ENCODE measurements at places on chromosomes 11 and 22.

- no peak for DNase-seq
Observed at GRCh38 chr11:36349351-36350136, 53.5 kb downstream of the PRR5L start.

GRCh38 chr11:30360741-30361140 is 37.8 kb downstream of the ARL14EP start:
- no peak for DNase-seq

DNA sequence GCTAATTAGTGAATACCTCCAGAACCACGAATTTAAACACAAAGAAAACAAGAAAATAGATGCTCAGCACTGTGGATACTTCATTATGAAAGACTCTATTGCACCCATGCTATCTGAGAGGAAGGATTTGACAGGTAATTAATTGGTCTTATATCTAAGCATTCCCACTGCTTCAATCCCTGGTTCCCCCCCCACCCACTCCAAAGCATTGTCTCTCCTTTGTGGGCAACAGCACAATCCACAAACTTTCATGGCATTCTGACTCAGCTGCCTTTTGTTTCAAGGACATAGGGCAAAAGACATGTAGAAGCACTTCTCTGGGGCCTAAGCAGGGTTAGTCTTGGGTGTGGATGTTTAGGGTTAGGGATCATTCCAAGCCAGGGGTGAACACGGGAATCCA is 551.4 kb downstream of the BUD13 start:
- no peak for DNase-seq

GRCh38 chr11:86483940-86484794 is 109.5 kb downstream of the CCDC81 start:
- peak; percentile 31 for DNase-seq

GRCh38 chr22:43409046-43409445 is 2.8 kb upstream of the MPPED1 start:
- DNase-seq: no peak

DNA sequence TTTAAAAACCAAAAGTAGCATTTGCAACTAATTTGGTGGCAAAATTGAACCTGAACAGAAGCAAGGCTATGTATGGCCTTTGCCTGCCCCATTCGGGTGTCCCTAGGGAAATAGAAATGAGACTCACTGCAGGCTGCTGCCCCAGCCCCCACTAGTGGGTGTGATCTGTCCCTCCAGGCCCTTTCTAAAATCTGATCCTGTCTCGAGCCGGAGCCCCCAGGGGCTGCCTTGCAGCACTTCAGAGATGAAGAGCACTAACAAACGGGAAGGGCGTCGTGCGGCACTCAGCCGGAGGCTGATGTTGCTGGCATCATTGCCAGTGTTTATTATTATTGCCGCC is 43.2 kb downstream of the CD82 start:
- no peak for DNase-seq

GRCh38 chr22:40432625-40433024 is 62.2 kb downstream of the SGSM3 start:
- no peak for DNase-seq

- DNase-seq: no peak
Observed at GRCh38 chr22:19591568-19591967, 67.4 kb upstream of the CLDN5 start.

DNA sequence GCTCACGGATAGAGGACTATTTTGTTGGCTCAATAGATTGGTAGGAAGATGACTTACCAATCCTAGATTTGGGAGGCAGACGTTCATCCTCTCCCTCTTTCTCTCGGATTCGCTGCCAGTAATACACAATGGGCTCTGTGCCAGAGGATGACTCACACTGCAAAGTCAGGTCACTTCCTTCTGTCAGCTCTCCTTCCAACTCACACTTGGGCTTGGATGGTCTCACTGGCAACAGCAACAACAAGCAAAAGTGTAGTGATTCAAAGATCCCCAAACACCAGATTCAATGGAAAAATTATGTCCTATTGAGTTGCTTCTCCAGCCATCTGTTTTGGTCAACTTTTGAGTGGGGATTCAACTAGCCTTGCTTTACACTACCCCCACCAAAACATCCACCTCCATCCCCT is 21.7 kb upstream of the HSPA8 start:
- DNase-seq: peak; percentile 28

DNA sequence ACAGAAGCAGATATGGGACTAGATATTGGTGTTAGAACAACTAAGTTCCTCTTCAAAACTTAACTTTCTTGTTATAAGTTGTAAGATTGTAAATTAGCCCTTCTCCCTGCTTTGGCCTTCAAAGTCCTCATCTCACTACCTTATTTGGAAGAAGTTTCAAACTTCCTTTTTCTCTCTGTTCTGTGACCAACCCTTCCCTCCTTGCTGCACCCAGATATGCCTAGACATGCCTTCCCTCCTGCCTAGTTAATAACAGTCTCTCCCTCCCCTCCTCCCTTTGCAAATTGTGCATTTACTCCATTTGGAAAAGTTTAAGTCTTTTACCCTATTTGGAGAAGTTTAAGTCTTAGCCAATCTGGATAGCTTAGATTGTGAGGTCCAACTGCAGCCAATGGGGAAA is 4.9 kb downstream of the OR52K2 start:
- no peak for DNase-seq

GRCh38 chr11:3983101-3983500 is 111.5 kb upstream of the RRM1 start:
- DNase-seq: no peak

DNA sequence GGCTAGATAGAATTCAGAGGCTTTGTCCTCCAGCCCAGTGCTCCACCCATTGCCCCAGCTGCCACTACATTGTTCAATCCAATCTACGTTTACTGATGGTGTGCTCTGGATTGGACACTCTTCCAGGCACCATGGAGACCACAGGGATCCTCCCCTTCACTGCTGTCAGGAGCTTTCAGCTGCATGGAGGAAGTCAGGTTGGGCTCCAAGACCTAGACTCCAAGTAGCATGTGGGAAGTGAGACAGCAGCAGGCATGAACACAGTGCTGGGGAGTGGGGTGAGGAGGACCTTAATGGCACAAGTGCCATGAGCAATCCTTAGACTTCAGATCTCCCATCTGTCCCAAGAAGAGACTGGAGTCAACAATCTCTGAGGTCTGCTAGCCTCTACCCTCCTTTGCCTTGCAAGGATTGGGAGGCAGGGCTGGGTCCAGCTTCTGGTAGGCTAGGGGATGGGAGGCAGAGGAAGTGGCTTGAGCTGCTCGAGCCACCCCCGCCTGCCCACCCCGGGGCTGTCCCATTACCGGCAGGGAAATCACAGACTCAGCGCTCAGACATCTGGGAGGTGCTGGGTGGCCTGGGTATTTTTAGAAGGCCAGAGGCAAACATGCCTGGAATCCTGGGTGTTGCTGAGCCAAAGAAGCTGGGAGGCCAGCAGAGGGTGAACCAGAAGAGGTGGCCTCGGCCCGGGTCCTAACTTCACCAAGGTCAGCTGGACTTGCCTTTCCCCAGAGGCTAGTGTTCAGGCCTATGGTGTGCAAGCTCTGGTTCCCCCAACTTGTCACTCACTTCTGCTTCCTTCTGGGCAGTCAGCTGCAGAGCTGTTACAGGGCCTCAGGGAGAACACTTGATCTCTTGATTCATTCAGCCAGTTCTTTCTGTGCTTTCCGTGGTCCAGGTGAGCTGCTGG is 15.2 kb upstream of the FCHSD2 start:
- DNase-seq: no peak

GRCh38 chr22:27327497-27327896 is 474.1 kb downstream of the MN1 start:
- no peak for DNase-seq

- no peak for DNase-seq
Observed at GRCh38 chr11:125359130-125359529, 136.9 kb downstream of the FEZ1 start.

GRCh38 chr22:19115628-19116027 is 6.6 kb downstream of the DGCR2 start:
- no peak for DNase-seq

DNA sequence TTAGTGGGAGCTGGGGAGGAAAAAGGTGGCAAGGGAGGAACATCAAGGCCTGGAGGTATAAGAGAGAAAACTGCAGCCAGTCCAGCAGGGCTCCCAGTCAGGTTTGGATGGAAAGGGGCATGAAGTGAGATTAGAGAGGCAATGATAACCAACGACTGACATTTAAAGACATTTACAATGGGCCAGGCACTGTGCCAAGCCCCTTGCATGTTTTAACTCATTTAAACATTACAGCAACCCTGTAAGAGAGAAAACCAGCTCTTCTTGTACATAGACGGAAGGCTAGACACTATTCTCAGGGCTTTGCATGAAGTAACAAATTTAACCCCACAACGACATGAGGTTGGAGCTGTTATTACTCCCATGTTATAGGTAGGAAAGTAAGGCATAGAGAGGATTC is 32.1 kb upstream of the PAK1 start:
- no peak for DNase-seq

DNA sequence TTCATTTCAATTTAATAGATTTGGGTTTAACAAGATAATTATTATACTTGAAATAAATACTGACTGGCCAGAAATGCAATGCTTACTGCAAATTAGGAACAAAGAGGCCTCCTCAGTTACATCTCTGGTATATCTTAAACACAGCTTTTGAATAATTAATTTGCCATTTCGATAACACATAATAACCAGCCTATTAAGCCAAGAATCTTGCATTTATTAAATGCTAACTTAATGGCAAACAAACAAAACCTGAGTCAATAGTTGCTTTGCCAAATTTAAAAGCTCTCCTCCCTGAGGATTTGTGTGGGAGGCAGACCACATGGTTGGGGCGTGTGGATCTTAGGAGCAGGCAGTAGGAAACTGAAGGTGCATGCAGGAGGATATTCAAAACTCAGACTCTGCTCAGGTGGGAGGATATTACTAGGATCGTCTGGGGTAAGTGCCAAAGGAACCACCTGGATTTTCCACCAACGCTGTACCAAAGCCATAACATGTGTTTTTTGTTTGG is 17.9 kb upstream of the FJX1 start:
- no peak for DNase-seq

GRCh38 chr11:33040862-33041453 is 1.6 kb downstream of the TCP11L1 start:
- no peak for DNase-seq

GRCh38 chr11:9947231-9947864 is 283.5 kb downstream of the SWAP70 start:
- no peak for DNase-seq

- peak; percentile 86 for DNase-seq
Observed at GRCh38 chr11:2531277-2531986, 86.6 kb downstream of the KCNQ1 start.

GRCh38 chr11:403021-403760 is 9.2 kb downstream of the PKP3 start:
- DNase-seq: no peak

DNA sequence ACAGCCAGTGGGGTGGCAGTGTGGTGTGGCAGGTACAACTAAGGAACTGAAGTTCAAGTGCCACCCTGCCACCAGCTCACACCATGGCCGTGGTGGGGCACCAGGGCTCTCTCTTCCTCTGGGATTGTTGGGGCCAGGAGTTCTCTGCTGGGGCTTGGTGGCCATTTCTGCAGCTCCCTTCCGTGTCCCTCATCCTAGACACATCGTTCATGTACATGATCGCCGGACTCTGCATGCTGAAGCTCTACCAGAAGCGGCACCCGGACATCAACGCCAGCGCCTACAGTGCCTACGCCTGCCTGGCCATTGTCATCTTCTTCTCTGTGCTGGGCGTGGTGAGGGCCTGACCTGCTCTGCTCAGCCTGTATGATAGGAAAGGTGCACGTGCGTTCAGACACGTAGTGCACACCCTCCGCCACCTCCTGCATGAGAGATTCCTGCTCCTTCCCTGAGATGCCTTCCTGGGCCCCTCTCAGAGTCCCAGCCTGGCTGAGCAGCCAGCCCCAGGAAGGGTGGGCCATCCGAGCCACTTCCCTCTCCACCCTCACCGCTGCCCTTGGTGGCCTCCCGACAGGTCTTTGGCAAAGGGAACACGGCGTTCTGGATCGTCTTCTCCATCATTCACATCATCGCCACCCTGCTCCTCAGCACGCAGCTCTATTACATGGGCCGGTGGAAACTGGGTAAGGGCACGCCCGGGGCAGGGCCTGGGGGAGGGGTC is 7.3 kb upstream of the TAGLN start:
- DNase-seq: no peak

- no peak for DNase-seq
Observed at GRCh38 chr11:115518983-115519628, 14.9 kb upstream of the CADM1 start.

GRCh38 chr11:122633219-122633829 is 22.2 kb upstream of the UBASH3B start:
- DNase-seq: peak; percentile 49

DNA sequence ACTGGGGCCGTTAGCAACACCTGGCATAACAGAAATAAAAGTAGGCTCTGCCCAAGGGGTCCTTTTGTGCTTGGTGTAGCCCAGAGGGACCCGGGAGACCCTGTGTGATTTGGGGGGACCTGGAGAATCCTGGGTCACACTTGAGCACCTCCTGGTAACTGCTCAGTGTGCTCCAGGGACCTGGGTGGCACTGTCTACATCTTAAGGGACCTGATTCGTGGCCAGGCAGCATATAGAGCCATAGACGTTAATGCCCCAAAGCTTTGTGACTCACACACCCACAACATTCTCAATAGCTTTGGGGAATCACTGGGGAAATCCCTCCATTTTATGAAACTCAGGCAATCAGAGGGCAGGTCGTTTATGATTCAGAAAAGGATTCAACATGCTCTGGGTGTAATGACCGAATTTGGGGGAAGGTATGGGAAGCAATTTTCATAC is 3.6 kb upstream of the IGF2 start:
- DNase-seq: no peak

DNA sequence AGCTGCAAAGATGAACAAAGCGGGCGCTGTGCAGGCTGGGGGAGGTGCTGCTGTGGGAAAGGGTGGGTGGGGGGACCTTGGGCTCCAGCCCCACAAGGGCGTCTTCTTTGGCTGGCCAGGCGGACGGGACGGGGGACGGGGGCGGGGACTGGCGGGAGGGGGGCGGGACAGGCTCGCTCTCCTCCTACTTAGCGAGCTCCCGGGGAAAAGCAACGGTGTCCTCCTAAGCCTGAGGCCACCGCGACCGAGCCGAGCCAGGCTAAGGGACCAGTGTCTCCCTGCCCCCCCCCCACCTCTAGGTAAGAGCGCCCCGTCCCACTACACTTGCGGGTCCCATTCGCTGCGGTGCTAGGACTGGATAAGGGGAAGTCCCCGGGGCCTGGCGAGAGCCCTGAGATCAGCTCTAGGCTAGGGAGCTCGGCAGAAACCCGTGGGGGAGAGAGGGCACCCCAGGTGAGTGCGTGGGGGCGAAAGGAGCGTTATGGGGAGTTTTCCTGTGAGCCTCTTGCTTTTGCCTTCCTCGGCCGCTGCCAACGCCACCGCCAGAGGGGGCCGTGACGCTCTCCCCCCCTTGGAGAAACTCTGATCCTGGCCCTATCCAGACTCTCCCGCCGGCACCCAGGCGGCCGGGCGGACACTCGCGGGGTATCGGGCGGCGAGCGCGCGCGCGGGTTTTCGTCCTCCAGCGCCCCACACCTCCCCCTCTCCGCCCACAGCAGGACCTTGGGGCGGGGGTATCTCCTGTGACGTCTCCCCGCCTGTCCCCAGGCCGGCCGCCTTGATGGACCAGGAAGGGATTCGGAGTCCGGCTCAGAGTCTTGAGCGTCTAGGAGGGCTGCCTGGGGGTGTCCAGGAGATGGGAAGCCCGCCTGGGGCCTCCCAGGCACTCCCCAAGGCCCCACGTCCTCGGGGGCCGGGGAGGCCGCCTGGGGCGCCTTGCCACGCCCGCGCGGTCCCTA is at the start of gene PHLDB1:
Gene PHLDB1 (plus strand): TSS at position 215 of the 959 bp plus-strand sequence. CDS start 6,222 bp downstream, outside the sequence.
- DNase-seq: peak; percentile 57

All from iPS-NIHi11 (cell line).